NCI-H2107 (cell line): ENCODE measurements at places on chromosomes 16 and 17.

- peak; percentile 83 for DNase-seq
These were observed 28.1 kb upstream of the NOL11 start for GRCh38 chr17:67689534-67690177.

DNA sequence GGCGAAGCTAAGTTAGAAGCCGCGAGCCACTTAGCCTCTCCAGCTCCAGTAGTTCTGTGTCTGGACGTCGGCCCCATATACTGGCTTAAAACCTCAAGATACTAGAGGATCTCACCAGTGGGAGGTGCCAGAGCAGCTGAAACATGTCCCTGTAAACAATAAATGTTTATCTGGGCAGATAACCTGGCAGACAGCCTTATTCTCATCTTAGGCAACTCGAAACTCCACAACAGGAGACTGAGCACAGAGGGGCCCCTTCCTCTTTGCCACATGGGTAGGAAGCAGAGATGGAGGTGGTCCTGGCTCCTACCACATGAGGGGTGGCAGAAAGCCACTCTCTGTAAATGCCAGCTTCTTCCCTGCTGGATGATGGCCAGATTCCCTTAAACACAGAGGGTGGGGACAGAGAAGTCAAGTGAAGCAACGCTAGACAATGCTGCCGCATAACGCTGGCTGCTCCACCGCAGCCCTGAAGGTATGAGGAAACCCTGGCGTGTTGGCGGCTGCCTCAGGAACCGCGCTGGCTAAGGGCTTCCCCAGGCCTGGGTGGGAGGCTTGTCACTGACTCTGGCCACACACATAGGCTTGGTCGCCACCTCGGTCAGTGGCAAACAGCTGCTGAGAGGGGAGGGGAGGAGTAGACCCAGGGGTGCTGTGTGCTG lies 67.9 kb downstream of the HIC1 start:
- peak; percentile 13 for DNase-seq

- no peak for DNase-seq
These were observed 14.0 kb upstream of the OR1E2 start for GRCh38 chr17:3447625-3448024.

- no peak for DNase-seq
These were observed 37.1 kb upstream of the TEKT1 start for GRCh38 chr17:6868582-6868981.

DNA sequence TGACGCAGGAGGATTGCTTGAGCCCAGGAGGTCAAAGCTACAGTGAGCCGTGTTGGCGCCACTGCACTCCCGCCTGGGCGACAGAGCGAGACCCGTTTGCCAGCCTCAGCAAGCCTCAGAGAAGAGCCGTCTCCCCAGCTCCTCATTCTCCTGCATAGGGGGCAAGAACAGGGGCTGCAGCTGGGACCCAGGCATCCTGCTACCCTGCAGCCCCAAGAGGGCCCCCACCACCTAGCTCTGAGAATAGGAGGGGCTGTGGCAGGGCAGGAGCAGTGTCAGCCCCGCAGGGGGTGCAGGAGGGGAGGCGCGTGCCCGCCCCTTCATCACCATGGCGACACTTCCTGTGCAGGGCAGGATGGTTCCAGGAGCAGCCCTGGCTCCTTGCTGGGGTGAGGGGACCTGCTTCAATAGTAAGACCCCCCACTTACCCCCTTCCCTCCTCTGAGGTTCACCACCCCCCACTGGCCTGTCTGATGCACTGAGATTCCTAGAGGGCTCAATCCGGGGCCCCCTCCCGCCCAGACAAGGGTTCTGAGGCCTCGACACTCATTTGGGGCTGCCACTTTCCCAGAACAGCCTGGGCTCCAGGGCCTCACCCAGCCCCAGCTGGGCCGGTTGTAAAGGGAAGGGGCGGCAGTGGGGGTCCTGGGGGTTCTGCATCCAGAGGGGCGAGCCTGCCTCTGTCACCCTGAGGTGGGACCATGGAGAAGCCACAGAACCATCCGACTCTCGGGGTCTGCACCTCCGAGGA lies 20.2 kb downstream of the VASN start:
- DNase-seq, result no peak

DNA sequence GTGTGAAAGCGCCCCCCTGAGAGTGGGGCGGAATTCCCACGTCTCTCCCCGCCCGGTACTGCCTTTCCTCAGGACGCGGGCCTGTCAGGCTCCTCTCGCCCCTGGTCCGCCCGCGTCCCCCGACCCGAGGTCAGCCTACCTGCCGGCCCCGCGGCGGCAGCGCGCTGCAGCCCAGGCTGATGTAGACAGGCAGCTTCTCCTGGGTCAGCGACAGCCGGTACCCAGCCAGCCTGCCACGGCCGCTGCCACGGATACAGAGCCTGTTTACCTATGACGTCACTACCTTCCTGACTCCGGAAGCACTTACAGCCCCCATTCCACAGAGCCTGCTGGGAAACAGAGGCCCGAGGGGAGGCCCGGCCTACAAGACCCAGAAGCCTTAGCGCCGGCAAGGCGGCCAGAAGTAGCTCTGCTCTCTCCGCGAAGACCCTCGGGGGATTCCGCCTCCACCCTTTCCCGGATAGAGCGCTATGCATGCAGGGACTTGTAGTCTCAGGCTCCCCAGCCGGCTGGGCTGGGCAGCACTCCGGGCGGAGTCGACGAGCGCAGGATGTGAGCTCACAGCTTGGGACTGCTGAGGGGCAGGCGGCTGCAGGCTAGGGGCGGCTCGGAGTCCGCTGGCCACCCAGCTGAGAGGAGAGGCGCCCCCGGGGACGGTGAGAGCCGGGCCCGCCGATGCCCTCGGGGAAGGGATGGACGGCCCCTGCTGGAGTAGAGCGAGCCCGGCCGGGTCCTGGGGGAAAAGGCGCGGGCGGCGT lies at the start of the genes IFT20 and TNFAIP1:
TSS of gene IFT20 (minus strand) at position 272 of the 758 bp plus-strand sequence. CDS start 3,487 bp downstream, outside the sequence.
TSS of gene TNFAIP1 (plus strand) at position 561 of the 758 bp plus-strand sequence. CDS start 3,761 bp downstream, outside the sequence.
- peak; percentile 96 for DNase-seq

- DNase-seq, result no peak
These were observed 19.0 kb downstream of the MAP2K3 start for GRCh38 chr17:21303441-21304065.

- DNase-seq, result no peak
These were observed 37.1 kb downstream of the NXPH3 start for GRCh38 chr17:49612726-49613125.

- DNase-seq, result no peak
These were observed 179.4 kb upstream of the SDK2 start for GRCh38 chr17:73823684-73824083.

- no peak for DNase-seq
These were observed 3.3 kb upstream of the CARHSP1 start for GRCh38 chr16:8872071-8872470.

DNA sequence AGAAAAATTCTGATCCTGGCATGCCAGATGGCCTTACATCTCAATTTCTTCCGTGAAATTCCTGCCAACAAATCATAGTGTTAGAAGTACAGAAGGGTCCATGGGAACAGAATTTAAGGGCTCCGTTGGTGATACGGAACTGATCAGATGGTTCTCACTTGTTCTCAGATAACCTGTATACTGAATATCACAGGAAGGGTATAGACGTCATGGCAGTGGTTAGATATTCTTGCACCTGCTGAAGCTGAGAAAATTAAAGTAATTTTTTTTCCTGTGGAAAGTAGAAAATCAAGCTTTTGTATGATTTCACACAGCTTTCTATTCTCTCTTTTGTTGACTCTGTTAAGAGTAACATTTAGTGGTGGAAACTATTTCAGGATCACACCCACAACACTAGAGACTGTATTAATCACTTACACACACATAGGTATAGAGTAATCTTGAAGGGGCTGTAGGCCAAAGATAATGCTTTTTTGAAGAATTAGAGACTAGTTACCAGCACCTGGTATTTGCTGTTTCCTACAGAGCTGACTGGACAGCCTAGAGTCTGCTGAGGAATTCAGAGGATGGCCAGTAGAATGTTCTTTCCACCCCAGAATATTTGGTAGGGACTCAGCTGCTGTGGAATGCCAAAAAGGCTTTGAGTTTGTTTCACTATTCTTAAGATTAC lies 7.5 kb downstream of the TENT4B start:
- DNase-seq, result no peak

GRCh38 chr16:88473666-88474534 lies 20.8 kb downstream of the ZFPM1 start:
- no peak for DNase-seq

- no peak for DNase-seq
These were observed 43.4 kb downstream of the ZNF276 start for GRCh38 chr16:89764711-89765201.

GRCh38 chr16:73399486-73399885 lies 351.6 kb upstream of the ZFHX3 start:
- no peak for DNase-seq

GRCh38 chr16:30921748-30922419 lies 1.5 kb upstream of the FBXL19 start:
- DNase-seq, result peak; percentile 80

GRCh38 chr17:773467-774312 lies 8.4 kb downstream of the GLOD4 start:
- no peak for DNase-seq

- no peak for DNase-seq
These were observed 20.0 kb downstream of the UNC45B start for GRCh38 chr17:35167666-35168065.

DNA sequence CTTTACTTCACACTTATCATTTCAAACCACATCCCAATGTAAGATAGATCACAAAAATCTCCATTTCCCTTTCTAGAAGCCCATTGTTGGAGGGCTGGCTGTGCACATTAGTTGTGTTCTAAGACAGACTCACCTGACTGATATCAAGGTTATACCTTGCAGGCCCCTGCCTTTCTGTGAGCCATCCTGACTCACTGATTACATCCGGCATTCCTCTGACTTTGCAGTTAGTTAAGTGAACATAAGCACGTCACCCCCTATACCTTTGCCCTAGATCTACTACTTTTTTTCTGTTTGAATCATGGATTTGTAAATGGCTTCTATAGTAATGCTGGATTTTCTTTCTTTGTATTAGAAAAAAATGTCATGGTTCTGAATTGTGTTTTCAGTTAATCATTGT lies 78.3 kb downstream of the TANGO6 start:
- DNase-seq, result no peak

DNA sequence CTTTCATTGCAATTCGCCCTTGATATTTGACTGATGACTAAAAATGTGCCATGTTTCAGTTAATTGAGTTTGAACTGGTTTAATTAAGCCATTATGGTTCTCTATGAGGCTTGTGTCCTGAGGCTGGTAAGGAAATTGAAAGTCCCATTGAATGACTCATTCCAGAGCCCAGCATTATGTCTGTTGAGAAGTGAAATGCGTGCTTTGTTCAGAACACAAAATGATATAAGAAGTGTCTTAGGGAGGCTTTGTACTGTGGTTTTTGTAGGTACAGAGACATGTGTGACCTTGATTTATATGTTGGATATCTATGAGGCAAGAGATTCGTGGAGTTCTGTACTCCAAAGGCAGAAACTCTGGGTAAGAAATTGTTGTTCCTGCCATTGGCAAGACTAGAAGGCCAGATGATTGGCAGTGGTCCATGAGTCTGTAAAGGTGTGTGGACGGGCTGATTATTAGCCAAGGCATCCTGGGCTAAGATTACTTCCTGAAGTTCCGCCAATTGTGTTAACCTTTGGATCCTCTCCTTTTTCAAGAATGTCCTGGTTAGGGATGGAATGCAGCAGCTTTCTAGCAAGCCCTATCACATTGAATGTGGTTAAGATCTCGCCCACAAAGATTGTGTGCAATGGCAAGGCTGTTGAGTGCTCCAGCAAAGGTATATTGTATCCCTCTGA lies 103.7 kb downstream of the NPIPB5 start:
- DNase-seq, result no peak

GRCh38 chr17:32784113-32784512 lies 92.8 kb downstream of the MYO1D start:
- no peak for DNase-seq

DNA sequence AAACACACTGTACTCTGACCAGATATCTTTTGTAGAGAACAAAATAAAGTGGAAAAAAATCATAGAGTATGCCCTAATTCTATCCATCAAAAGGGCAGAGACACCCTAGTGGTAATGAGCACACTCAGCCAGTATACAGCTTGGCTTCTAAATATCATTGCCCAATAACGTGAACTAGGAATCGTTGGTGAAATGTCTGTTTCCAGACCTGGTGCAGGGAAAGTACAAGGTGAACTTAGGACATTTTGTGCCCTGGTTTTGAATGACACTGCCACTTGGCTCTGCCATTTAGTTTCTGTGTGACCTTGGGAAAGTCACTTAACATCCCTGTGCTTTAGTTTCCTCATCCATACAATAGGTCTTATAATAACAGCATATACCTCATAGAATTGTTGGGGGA lies 13.7 kb downstream of the AMFR start:
- DNase-seq, result no peak

DNA sequence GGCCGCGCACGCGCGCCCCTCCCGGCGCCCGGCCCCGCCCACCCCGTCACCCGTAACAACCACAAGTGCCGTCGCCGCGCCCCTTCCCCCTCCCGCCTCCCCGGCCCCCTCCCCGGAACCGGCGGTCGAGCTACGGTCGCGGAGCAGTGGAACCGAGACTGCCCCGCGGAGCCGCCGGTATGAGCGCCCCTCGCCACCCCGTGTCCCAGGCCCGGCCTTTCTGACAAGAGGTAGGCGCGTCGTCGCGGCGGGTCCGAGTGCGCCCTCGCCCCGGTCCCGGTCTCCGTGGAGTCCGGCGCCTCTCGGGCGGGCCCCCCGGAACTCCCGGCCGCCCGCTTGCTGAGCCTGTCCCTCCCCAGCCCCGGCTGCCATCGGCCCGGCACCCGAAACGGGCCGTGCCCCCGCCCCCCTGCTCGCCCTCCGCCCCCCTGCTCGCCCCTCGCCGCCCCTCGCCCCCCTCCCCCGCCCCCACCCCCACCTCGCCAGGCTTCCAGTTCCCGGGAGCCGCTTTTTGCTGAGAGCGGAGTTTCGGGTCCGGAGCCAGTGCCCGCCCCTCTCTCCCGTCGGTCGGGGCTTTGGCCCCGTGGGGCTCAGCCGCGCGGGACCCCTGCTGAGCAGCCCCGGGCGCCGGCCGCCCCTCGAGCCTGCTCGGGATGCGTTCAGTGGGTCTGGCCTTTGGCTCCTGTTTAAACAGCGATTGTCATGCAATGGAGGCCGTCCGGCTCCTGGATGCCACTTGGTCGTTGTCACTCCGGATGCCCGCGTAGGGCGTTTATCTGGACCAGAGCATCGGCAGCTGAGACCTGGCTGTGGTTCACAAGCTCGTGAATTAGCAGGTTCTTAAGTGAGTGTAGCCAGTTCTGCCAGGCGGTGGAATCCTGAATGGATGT lies at the start of gene SEC14L1:
TSS of gene SEC14L1 (plus strand) at position 92 of the 890 bp plus-strand sequence. CDS start 2,628 bp downstream, outside the sequence.
- DNase-seq, result no peak

GRCh38 chr16:76926042-76926441 lies 264.9 kb upstream of the MON1B start:
- no peak for DNase-seq

DNA sequence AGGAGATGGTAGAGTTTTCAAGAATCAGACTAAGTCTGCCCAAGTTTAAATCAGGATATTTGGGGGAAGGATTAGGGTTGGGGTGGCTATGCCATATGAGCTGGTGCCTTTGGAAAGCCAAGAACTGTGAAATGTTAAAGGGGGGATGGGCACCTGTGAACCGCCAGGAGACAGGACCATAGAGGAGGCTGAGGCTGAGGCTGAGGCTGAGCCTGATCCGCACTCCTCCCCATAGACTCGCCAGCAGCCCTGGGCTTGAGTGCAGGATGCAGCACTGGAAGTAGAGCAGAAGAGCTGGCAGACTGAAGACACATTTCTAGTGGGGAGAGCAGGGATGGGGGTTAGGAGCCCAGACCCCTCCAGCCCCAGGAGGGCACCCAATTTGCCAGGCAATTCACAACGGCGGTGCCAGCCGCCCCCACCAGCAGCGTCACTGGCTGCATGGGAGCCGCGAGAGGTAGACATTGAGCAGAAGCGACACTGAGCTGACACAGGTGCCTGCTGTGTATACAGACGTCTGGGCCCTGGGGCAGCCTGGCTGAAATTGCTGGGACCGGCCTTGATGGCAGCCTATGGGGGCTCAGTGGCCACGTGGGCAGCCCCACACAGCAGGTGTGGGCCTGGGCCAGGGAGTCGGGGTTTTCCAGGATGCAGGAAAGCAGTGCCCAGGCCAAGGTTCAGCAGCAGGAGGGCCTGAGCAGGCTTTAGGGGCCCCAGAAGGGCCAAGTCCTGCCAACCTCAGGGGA lies 9.2 kb downstream of the PIMREG start:
- no peak for DNase-seq
